Cortex of kidney (tissue), 1 donor: ENCODE measurements at places on chromosomes 7 and 10.

- DNase-seq: no peak
Observed at GRCh38 chr10:69508738-69509340, 57.6 kb downstream of the TSPAN15 start.

DNA sequence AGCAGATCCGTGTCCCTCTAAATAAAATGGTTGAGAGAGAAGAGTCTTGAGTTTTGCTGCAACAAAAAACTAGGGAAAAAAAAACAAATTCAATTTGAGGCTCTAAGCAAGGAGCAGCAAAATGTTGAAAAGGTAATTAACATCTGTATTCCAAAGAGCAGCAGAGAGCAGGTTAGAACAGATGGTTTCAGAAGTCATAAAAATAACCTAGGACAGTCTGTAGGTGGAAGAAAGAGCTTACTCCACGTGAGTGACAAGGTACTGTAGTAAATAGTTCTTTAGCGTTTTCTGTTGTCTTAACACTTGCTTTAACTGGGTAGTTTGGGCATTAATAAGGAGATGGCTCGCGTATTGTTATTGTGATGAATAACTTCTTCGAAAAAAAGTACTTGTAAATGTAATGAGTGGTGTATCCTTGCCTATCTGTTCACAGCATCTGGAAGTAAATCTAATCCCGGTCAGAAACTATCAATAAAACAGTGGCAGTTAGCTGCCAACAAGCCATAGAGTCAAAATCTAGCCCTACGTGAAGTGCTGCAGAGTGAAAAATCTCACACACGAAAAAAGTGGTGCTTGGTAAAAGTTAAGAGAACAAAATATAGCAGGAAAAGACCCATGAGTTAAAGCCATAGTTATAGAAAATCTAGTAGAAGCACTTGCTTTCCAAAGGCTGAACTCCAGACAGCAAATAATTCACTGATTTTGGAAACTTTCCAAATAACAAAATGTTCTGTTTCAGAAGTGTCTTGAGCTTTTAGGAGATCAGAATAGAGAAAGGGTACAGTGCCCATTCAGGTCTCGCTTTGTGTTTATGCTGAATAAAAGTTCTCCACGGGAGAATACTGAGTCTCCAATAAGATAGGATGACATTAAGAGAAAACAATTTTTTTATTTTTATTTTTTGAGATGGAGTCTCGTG is 49.3 kb upstream of the PARD3 start:
- DNase-seq: no peak

GRCh38 chr7:48173756-48174382 is 2.6 kb downstream of the ABCA13 start:
- no peak for DNase-seq

GRCh38 chr7:85041605-85042216 is 145.1 kb downstream of the SEMA3D start:
- DNase-seq: no peak

GRCh38 chr7:138228769-138229168 is 152.5 kb downstream of the AKR1D1 start:
- no peak for DNase-seq

- no peak for DNase-seq
Observed at GRCh38 chr7:8214244-8214824, 47.6 kb downstream of the ICA1 start.

DNA sequence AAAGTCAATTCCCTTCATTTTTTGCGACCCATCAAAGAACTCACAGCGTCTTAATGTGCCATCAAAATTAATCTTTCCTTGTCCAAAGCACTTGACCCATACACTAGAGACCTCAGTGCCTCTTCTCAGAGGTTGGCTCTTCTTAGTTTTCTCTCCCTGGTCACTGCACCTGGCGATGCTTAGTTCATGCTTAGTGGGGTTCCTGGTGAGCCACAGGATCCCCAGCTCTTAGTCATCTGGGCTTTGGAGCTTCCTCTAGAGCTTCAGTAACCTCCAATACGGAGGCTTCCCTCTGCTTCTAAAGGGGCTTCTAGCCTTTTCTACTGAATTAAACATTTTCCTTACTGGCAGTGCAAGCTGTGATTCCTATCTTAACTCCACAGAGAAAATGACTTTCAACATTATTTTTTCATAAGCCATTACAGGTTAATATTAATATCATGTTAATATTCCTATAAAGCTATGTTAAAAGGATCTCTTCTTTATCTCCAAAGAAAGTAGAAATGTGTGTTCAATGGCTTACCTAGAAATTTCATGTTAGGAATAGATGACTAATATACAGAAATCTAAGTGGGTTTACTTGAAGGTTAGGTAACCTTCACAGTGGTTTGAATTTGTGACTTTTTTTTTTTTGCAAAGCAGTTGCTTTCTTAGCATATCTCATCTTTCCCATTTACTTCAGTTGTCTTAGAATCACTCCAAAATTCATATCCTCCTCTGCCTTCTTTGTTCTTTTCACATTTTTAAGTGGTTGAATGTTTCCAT is 295.2 kb downstream of the CAMK1D start:
- DNase-seq: no peak

DNA sequence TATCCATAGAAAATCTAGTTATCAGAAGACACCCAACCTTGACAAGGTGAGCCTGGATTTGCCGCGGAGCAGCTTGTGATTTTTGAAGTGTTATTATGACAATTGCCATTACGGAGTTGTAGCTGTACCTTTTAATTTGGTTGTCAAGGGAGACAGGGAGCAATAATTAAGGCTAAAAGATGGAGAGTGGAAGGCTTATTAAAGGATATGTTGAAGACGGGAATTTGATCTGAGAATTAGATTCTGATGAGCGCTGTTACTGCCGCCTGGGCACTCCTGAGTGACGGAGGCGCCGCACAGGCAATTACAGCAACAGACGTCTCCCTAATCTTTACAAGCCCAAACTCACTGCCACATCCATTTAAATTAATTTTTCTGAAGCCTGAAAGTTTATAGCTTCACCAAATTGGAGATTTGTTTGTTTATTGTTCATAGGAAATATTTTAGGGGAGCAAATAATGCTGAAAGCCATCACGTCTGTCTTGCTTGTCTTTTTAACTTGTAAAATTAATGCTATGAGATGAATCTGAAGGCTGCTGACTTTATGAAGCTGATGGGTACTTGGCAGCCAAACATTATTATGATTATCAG is 475.0 kb upstream of the ADARB2 start:
- no peak for DNase-seq

DNA sequence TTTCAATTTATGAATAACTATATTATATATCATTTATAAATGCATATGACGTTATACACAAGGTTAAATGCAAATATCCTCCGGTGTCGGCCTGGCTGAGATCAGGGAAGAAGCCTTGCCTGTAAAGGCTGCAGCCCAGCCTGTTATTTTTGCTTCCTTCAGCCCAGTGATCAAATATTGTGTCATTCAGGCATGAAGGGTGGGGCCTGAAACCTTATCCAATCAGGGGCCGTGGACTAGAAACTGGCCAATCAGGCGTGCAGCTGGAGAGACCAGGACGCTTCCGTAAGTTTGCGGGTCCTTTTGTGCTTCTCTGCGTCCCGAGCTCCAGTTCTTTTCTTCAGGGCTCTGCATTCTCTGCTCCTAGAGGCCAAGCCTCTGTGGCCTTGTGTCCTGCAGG is at the start of gene ZNF722:
Gene ZNF722, plus strand, starts transcription at position 301 of the 400 bp plus-strand sequence. CDS start 113 bp downstream, outside the sequence.
- no peak for DNase-seq

DNA sequence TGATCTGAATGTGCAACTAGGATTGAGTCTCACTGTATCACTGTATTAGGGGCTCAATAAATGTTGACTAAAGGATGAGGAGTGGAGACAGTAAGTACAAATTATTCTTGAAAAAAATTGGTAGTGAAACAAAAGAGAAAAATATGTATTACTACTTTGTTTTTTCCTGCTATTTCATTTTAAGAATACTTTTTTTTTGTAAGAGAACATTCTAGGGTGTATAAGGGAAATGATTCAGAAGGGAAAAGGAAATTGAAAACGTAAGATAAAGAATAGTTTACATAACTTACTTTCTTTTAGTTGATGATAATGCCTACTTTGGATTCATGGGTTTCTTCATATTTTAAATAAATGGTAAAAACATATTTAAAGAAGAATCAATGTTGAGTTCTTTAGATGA is 9.6 kb downstream of the CAPZA2 start:
- DNase-seq: no peak

DNA sequence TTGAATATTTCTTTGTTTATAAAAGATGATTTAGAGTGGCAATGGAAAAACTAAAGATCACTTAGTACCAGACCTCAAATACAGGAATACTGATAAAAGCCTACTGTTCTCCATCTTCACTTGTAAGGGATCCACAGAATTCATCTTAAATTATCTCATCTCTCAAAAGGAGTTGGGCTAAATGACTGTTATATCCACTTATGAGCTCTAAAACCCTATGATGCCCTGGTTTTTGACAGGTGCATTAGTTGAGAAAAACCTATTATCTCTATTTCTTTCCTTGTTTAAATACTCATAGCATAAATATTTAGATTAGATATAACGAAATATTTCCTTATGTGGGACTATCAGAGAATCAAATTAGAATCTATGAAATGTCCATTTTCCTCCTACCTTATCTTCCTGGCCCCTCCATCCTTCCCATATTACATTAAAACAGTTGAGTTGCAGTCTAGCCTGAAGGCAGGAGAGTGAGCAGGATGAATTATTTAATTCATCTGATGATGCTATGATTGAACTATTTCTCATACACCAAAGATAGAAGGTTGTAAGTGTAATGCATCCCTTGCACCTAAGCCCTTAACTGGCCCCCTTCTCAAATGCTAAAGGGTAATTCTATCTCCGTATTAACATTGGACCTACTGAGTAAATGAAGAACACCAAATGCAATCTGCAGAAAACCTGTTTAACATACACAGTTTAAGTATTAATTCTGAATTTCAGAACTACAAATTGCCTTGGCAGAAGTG is 29.7 kb downstream of the PPP3CB start:
- no peak for DNase-seq

DNA sequence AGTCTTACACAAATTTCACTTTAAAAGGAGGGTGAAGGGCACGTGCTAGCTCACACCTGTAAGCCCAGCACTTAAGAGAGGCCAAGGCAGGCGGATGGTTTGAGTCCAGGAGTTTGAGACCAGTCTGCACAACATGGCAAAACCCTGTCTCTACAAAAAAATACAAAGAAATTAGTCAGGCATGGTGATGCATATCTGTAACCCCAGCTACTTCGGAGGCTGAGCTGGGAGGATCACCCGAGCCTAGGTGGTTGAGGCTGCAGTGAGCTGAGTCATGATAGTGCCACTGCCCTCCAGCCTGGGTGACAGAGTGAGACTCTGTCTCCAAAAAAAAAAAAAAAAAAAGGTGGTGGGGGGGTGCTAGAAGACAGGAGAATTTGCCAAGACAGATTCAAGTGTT is 237.3 kb upstream of the KLF14 start:
- no peak for DNase-seq

- DNase-seq: no peak
Observed at GRCh38 chr7:115410972-115411686, 489.2 kb downstream of the MDFIC start.

DNA sequence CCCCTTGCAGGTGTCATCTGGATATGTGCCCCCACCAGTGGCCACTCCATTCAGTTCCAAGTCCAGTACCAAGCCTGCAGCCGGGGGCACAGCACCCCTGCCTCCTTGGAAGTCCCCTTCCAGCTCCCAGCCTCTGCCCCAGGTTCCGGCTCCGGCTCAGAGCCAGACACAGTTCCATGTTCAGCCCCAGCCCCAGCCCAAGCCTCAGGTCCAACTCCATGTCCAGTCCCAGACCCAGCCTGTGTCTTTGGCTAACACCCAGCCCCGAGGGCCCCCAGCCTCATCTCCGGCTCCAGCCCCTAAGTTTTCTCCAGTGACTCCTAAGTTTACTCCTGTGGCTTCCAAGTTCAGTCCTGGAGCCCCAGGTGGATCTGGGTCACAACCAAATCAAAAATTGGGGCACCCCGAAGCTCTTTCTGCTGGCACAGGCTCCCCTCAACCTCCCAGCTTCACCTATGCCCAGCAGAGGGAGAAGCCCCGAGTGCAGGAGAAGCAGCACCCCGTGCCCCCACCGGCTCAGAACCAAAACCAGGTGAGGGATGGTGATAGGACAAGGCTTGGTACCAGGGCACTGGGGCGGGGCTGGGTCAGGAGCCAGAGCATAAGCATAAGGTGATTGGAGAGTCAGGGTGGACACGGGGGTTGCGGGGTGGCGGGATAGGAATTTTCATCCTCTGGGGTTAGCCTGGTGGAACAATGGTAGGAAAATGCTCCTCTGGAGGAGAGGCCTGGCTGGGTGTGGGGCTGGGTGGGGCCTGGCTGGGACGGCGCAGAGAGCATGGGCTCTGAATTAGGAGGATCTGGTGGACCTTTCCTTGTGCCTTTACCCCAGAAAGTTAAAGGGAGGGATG is 1.9 kb downstream of the ZYX start:
- DNase-seq: no peak

GRCh38 chr7:66296557-66296956 is 91.4 kb downstream of the TPST1 start:
- no peak for DNase-seq

GRCh38 chr10:113301342-113301984 is 251.4 kb upstream of the HABP2 start:
- DNase-seq: no peak

DNA sequence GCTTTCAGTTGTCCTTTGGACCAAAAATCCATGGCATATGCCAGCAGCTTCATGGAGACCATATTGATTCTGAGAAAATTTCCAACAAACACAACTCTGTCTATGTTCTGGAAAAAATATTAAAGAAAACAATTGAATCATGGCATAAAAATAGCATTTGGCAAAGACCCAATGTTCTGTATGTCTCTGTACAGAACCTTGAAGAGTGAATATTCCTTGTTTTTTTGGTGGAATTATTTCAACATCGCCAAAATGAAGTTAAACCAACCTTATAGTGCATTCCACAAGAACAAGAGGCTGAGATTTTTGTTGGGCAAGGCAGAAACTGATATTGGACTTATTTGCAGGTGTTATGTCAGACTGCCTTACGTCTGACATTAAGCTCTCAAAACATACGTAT is 53.3 kb upstream of the SLC16A12 start:
- no peak for DNase-seq

- no peak for DNase-seq
Observed at GRCh38 chr7:139566736-139567646, 43.5 kb downstream of the CLEC2L start.

- DNase-seq: no peak
Observed at GRCh38 chr10:104903433-104903832, 262.3 kb downstream of the SORCS3 start.

DNA sequence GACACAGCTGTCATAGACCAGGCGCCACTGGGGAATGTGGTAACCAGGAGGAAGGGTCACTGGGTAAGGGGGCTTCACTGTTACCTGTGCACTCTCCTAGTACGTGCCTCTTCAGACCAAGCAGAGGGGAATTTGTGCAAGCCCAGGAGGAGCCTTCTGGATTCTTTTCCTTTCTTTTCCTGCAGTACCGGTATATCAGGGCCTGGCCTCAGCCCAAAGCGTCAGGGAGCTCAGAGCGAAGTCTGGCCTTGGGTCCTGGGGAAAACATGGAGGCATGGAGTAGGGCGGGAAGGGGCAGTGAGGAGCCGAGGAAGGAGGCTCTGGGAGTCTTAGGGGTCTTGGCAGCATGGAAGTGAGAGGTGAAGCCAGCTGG is 133.6 kb upstream of the GDF10 start:
- DNase-seq: no peak

DNA sequence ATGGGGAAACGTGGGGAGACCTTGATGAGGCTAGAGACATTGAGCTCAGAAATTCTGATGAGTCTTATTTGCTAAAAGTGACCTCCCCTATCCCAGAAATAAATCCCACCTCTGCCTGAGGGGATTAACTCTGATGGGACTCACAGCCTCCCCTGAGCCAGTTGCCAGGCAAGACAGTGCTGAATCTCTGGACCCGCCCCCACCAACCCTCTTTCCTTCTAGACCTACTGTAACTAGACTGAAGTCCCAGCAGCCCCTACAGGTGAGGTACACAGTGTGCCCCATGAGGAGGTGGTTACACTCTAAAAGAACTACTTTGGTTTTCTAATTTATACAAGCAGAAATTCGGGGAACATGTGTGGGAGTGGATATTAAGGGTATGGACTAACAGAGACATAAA is 42.9 kb downstream of the PTPRE start:
- DNase-seq: no peak
